Smooth muscle cell of the umbilical artery (primary cell): ENCODE measurements at places on chromosomes 11 and 22. TPM values are rescaled to one million over a fixed set of nuclear protein-coding genes. Genes with fewer than 3 reads are reported as not detected.

LRRC74B gene
- total RNA-seq, result under 0.01 TPM in 1 of 2 replicates, not detected in the other

IGSF9B gene
- total RNA-seq, result under 0.01 and 0.51 TPM in 2 replicates

SLC22A12 gene
- total RNA-seq, result not detected in 2 replicates

ANKK1 gene
- total RNA-seq, result not detected in 2 replicates

SERPING1 gene
- 4.5 and 7.9 TPM in 2 replicates for total RNA-seq

MYO7A gene
- under 0.01 and 0.18 TPM in 2 replicates for total RNA-seq

ANAPC15 gene
- total RNA-seq, result 15.4 and 17.4 TPM in 2 replicates

FXYD2 gene
- total RNA-seq, result not detected in 2 replicates

CLDN5 gene
- 0.74 and 0.89 TPM in 2 replicates for total RNA-seq

ADAMTS15 gene
- total RNA-seq, result 1.8 and 4.9 TPM in 2 replicates
